ENCODE measurements at places on chromosomes 5 and 9.

- DNase-seq = no peak
Observed at GRCh38 chr5:130092991-130093390, 188.7 kb downstream of the CHSY3 start.

GRCh38 chr9:136024696-136025316, 63.6 kb upstream of the UBAC1 start:
- DNase-seq = no peak

- no peak for DNase-seq
Observed at GRCh38 chr9:737400-738120, 103.9 kb upstream of the DMRT1 start.

DNA sequence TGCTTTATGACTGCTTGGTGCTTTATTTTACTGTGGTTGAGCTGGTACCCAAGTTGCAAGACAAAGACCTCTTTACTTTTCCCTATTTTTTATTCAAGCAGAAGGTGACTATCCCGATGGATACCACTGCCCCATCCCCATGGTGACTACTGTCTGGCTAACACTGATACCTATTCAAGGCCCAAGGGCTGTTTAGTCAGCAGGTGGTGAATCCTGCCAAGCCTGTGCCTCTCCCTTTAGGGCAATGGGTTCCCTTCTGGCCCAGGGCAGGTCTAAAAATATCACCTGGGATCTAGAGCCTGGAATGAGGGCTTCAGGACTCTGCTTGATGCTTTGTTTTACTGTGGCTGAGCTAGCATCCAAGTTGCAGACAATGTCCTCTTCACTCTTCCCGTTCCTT, 510.0 kb upstream of the GRAMD2B start:
- DNase-seq = no peak

- no peak for DNase-seq
Observed at GRCh38 chr5:171050916-171051315, 189.1 kb downstream of the RANBP17 start.

- DNase-seq = no peak
Observed at GRCh38 chr5:40402007-40402364, 277.7 kb upstream of the PTGER4 start.

DNA sequence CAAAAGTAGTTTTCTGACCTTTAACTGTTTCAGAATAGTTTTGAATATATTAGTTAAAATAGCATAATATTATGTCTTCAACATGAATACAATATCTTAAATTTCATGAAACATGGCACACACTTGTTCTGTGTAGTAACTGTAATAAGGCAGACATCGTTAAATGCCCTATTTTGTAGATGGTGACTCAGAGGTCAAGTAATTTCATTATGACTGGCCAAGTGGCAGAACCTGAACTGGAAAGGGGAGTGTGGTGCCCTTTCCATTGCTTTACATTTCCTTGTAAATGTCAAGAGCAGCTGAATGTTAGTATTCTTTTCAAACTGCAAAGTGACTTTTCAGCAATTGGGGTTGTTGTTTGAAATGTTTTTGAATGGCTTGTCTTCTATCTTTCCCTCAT, 201.2 kb upstream of the CDKN2B start:
- no peak for DNase-seq

- peak; percentile 4 for DNase-seq
Observed at GRCh38 chr5:20113031-20113715, 125.2 kb upstream of the CDH18 start.

DNA sequence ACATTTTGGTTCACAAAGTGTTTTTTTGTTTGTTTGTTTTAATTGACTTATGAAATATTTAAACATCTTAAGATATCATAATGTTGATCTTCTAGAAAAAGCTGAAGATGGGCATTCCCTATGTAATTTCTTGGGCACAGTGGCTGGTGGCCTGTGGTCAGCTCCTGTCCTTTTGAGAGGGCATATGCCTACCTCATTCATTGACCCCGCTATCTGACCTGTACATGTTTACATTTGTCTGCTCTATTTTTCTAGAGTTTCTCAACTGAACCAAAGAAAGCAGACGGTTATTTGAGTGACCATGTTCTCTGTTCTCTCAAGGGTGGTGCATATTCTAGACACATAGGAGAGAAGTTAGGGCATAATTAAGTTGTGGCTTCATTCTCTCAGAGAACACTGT, 5.3 kb downstream of the SGCD start:
- DNase-seq = no peak

GRCh38 chr5:58264276-58264675, 195.6 kb downstream of the PLK2 start:
- DNase-seq = no peak

- DNase-seq = no peak
Observed at GRCh38 chr9:137872296-137872695, 5.3 kb upstream of the CACNA1B start.

GRCh38 chr5:180611140-180611850, 20.0 kb upstream of the SCGB3A1 start:
- no peak for DNase-seq

- DNase-seq = no peak
Observed at GRCh38 chr9:96015876-96016686, 140.6 kb downstream of the ERCC6L2 start.

- DNase-seq = no peak
Observed at GRCh38 chr5:82796643-82797416, 280.4 kb downstream of the TMEM167A start.

DNA sequence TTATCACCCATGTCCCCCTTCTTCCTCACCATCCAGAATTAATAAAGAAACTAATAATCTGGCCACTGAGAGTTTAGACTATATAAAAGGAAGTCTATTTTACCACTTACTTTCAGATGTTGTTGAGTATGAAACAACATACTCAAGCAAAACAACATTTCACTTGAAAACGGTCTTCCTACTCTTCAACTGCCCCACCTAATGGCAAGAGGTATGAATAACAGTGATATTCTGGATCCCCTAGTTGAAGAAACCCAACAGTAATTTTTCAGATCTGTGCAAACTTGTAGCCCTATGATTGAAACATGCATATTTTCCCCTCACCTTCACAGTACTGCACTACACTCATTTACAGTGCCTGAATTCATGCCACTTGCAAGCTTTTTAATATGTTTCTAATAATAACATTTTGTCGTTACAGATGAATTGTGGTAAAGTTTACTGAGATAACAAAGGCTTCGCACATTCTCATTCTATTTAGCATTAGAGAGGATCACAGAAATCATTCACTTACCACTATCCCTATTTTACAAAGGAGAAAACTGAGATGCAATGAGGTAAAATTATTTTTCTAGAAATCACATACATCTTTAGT, 267.9 kb upstream of the PDE4D start:
- DNase-seq = no peak

- DNase-seq = no peak
Observed at GRCh38 chr9:120878188-120879130, 1.5 kb upstream of the PHF19 start.

DNA sequence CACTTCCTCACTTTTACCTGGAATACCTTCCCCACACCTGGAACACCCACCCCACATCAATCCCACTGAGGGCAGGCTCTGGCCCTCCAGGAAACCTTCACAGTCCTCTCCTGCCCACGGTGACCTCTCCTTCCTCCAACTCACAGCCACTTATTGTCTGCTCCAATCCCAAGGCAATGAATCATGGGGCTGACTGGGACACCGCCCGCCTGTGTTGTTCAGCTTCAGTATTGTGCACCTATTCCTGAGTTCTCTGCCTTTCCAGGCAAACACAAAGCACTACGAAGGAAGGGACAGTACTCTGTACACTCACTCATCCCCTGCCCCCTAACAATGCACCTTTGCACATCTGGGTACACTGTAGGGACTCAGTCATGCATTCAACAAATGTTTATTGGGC, 7.3 kb downstream of the PCDH1 start:
- no peak for DNase-seq

DNA sequence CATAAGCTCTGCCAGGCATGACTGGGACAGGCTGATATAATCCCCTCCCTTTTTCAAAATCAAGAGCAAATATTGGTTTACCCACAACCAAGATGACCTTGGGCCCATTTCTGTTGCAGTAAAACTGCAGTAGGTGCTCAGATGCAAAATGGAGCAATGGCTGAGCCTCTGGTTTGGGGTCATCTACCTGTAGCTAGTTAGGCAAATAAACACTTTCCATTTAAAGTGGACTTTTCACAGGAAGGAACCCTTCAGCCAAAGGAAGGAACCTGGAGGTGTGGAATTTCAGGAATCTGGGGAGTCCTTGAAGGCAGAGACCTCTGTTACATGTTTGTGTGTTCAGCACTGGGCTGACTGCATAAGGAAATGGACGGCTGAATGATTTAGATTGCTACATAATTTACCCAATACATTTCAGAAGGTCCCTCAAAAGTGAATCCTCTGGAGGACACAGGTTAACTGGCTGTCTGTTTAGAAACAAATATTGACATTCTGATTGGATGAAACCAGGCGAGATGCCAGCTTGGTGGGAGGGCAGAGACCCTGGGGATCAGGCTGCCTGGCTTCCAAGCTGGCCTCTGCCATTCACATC, 170.1 kb upstream of the ZNF618 start:
- no peak for DNase-seq

DNA sequence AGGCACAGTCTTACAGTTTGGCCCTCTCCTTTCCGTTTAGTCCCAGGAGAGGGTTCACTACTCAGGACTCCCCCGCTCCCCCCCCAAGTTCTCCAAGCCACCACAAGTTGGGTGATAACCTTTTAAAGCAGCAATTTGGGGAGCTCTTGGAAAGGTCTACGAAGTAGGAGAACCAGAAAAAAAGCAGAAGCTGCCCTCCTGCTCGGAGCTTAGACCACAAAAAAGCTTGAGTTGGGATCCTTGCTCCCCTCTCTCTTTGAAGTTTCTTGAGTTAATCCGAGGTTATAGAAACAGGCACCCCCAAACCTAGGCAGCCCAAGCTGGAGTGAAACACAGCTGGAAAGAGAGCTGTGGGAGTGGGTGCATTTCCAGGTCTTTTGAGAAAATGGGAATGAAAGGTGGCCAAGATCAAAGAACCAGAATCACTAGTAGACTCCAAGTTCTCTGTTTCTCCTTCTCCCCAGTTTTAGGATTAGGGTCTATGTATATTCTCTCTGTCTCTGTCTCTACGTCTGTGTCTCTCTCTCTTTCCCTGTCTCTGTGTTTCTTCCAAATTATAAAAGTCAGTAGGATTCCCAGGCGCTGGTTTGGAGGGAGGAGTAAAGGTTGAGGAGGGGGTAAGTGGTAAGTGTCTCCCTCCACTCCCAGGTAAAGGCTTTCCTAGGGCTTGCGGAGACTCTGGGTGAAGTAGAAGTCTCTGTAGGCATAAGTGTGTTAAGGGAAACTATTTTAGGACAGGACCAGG, 2.8 kb downstream of the LHX2 start:
- DNase-seq = no peak

Measured in skeletal muscle cell (primary cell).